Stimulated activated CD8-positive, alpha-beta memory T cell treated with anti-CD3 and anti-CD28 coated beads, Interleukin-4, amount 100 ng/mL, for 4 hours (primary cell): ENCODE measurements at places on chromosomes 4 and X.

GRCh38 chr4:90542216-90542615 is 415.0 kb downstream of the CCSER1 start:
- DNase-seq: no peak

DNA sequence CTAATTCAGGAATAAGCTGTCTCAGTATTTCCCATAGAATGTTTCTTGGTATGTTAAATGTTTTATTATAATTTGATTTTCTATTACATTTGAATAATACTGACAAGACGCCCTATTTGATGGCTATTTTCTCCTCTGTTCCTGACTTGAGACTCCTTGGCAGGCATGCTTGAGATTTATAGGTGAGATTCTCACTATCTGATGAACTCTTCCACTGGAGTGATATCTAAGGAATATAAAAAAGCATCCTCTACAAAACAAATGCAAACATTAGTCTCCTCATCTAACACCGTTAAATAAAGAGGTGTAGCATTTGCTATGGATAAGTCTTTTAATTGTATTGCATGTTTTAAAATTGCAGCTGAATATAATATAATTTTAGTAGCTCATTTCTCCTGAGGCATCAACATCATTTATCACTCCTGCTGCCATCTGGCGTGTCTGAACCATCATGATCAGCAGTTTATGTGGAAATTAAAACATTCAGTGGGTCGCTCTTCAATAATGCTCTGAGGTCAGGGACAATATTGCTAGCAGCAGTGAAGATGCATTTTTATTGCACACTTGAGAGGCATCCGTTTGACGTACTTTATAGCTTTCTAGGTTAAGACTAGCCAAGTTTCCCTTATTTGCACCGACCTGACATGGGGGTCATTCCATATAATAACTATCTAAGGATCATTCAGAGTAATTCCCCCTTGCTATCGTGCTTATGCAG is 210.4 kb upstream of the GALNTL6 start:
- DNase-seq: no peak

GRCh38 chrX:71615954-71616353 is 2.4 kb downstream of the CXCR3 start:
- no peak for DNase-seq

GRCh38 chr4:2105559-2105958 is 46.4 kb downstream of the NAT8L start:
- DNase-seq: no peak

GRCh38 chr4:40121515-40121914 is 64.9 kb downstream of the N4BP2 start:
- no peak for DNase-seq

DNA sequence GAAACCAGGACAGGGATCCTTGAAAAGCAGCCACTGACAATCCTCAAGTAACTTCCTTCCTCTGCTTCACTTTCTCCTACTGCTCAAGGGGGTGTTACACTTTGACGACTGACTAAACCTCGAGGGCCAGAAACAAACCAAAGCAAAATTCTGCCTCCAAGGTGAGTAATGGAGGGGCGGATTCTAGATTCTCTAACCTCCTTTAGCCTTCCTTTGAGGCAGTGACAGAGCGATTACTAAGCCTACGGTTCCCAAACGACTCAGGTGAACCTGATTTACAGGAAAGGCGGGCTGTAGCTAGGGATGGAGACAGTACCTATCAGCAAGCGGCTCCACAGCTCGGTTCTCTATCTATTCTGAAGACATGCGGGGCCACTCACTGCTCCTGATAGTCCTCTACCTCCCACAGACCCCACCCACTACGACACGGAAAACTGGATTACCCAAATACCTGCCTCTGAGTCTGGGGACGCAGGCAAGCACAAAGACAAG is 487 bp downstream of the TBCK start:
- DNase-seq: peak; percentile 14

DNA sequence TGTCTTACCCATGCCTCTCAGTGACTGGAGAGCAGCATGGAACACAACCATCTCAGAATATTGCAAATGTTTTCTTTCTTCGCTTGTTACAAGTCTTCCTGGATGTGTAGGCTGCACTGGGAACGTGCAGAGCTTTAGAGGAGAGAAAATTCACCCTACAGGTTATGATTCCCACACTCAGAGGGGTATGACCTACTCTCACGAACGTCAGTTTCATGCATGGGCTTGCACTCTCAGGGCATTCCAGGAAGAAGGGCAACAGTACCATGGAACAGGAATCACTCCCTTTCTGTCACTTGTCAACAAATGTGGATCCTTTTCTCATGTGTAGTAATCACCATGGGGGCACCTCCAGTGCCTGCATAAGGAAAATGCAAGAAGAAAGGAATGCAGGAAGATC is 75.8 kb downstream of the NBDY start:
- DNase-seq: no peak

- DNase-seq: no peak
These were observed 275.6 kb upstream of the HS3ST1 start for GRCh38 chr4:11704186-11704830.

- DNase-seq: no peak
These were observed 2.3 kb downstream of the HNRNPD start for GRCh38 chr4:82371497-82371896.

DNA sequence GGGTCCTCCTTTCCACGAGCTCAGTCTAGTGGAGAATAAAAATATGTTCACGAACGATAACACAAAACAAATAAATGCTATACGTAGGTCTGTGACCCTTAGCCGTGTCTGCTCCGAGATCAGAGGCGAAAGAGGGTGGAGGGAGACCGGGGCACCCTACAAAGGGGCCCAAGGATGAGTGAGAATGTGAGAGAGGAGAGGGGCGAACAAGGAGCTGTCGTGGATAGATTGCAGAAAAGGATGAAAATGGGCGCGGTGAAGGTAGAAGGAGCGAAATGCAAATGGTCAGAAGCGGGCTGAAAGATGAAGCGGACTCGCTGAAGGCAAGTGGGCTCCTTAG is 6.2 kb upstream of the ZBTB33 start:
- DNase-seq: no peak

DNA sequence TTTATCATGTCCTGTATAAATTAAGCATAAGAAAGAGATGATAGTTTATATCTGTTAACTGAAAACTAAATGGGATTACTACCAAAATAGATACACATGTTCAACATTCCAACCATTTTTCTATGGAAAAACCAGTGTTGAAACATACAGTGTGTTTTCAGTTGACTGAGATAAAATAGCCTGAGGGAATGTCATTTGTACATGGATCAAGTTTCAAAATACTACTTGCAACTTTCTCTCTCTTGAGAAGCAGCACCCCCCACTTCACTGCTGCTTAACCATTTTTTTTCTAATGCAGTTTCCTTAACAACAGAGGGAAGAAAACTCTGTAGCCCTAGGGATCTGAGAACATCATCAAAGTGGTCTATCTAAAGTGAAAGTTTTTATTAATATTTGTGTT is 70.8 kb downstream of the NPNT start:
- no peak for DNase-seq

GRCh38 chr4:186702297-186702696 is 21.4 kb downstream of the FAT1 start:
- no peak for DNase-seq

DNA sequence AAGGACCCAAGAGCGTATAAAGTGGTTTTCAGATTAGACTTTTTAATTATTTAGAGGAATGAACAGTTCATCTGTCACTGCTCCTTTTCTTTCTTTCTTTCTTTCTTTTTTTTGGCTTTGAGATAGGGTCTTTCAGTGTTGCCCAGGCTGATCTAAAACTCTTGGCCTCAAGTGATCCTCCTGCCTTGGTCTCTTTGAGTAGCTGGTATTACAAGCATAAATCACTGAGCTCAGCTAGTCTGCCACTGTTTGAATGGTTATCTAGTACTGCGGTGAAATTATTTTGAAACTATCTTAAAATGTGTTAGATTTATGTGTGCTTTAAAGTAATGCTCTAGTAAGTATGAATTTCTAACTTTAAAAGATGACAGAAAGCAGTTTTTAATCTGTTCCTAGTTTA is 6.5 kb upstream of the FRYL start:
- no peak for DNase-seq

DNA sequence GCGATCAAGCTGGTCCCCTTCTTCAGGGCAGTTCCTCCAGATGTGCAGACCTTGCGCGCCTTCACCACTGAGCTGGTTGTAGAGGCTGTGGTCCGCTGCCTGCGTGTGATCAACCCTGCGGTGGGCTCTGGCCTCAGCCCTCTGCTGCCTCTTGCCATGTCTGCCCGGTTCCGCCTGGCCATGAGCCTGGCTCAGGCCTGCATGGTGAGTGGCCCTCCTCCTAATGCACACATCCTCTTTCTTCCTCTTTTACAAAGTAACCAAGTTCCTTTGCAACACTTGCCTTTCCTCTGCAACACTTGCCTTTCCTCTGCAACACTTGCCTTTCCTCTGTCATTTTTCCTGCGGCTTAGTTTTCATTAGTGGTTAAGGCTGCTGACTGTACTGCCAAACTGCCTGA is 1.8 kb downstream of the CCDC22 start:
- no peak for DNase-seq

- DNase-seq: no peak
These were observed 222.4 kb downstream of the GALNTL6 start for GRCh38 chr4:172035562-172035961.

GRCh38 chr4:26935397-26935796 is 74.8 kb downstream of the STIM2 start:
- no peak for DNase-seq
